C1 segment of cervical spinal cord (tissue), 14 donors: ENCODE measurements at places on chromosomes 2 and 18.

- no peak for DNase-seq
Measured at GRCh38 chr2:2244508-2244907, 86.6 kb downstream of the MYT1L start.

- no peak for DNase-seq
Measured at GRCh38 chr18:56200381-56200911, 437.9 kb downstream of the TXNL1 start.

- no peak for DNase-seq
Measured at GRCh38 chr2:65035351-65035943, 20.8 kb upstream of the CEP68 start.

- no peak for DNase-seq
Measured at GRCh38 chr2:142716463-142717242, 160.8 kb upstream of the KYNU start.

GRCh38 chr2:187574969-187575750, 20.9 kb upstream of the TFPI start:
- DNase-seq = no peak

GRCh38 chr2:95026471-95027368, 1.2 kb downstream of the MAL start:
- DNase-seq = peak; percentile 61

- DNase-seq = no peak
Measured at GRCh38 chr18:23239885-23240608, 104.8 kb downstream of the CABLES1 start.

DNA sequence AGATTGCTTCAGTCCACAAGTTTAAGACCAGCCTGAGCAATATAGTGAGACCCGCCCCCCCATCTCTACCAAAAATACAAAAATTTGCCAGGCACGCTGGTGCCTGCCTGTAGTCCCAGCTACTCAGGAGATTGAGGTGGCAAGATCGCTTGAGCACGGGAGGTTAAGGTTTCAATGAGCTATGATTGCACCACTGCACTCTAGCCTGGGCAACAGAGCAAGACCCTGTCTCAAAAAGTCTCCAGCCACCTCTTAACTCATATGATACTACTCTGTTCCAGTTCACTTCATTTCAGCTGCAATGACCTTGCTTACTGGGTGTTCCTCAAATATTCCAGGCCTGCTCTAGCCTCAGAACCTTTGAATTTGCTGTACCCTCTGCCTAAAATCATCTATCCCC, 11.4 kb downstream of the MEMO1 start:
- DNase-seq = no peak

GRCh38 chr18:8835521-8835953, 130.2 kb downstream of the MTCL1 start:
- DNase-seq = no peak

DNA sequence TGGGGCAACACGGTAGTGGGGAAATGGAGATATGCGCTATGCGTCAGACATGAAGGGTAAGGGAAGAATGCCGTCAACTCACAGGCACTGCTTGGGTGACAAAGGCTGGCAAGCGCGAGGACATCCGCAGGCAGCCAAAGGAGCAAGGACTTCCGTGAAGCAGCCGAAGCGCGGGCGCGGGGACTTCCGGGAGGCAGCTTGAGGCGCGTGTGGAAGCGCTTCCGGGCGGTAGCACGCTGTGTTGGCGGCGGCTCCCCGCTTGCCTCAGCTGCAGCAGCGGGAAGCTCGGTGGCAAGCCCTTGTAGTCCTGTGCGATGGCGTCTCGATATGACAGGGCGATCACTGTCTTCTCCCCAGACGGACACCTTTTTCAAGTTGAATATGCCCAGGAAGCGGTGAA, at the start of gene PSMA8:
PSMA8 (plus strand) TSS at position 218 of the 400 bp plus-strand sequence; CDS start at position 315, 97 bp downstream.
- no peak for DNase-seq

DNA sequence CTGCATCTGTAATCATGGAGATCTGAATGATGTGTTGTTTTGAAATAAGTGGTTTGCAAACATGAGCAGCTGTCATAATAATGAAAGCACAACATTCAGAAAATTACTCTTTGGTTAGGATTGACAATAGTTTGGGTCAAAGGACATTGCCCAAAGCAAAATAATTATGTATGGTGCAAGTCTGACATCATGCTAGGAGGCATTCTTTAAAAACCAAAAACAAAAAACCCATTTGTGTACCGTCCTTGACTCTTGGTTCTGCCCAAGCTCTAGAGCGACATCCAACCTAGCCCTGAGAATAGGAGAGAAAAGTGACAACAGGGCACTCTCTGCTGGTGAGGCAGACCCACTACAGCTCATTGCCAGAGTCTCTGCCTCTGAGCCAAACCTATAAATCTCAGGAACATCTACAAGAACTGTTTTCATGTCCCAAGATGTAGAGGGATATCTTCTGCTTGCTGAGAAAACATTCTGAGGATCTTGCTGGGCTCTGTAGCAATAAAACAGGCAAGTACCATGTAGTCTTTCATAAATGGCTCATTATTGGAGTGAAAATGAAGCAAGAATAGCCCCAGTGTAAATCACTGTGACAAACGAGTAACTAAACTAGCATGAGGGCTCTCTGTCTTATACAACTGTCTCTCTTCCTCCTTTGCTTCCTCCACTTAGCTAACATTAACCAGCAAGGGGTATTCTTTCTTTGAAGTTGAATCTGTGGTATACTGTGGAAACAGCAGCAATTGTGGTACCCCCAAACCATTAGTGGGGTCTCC, 266.8 kb upstream of the CXCR4 start:
- DNase-seq = peak; percentile 7

DNA sequence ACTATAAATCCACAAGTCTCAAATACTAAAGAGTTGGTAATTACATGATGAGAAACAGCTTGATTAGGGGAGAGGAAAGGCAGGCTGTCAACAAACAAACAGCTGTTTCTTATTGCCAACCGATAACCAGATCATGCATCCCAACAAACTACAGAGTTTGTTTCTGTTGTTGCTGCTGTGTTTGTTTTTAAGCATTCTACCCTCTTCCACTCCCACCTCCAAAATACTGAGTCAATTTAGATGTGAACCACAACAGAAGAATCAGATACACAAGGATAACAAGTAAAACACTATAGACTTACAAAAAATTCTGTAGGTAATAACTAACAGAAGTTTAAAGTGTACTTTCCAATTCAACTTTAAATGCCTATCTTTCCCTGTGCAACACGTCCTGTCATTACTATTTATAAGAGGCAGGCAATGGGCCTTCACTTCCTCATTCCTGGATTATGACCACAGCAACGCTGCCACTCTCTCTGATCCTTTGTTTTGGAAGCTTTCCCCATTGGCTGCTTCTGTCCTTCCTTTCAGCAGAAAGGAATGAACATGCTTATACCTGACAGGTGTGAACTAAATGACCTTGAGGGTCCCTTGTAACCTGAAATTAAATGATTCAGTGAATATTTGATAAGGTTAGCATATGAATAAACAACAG, 152.0 kb downstream of the SRBD1 start:
- DNase-seq = no peak

GRCh38 chr2:37500031-37500430, 155.6 kb downstream of the QPCT start:
- DNase-seq = no peak

GRCh38 chr2:234394450-234394849, 102.4 kb downstream of the ARL4C start:
- DNase-seq = no peak

DNA sequence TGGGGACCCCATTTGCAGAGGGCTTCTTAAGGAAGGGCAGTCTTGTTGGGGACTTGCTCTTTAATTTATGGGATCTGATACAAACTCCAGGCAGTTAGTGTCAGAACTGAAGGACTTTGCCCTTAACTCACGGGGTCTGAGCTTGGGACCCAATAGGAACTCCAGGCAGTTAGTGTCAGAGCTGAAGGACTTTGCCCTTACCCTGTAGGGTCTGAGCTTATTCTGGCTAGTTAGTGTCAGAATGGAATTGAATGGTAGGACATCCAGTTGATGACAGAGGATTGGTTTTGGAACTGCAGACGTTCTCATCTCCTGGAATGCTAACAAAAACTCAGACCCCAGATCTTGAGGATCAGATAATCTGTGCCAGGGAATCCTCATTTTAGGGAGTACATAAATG, 256.9 kb upstream of the COPS8 start:
- no peak for DNase-seq

GRCh38 chr18:48199399-48199798, 209.8 kb downstream of the ZBTB7C start:
- DNase-seq = no peak

GRCh38 chr2:104873689-104874054, 19.8 kb downstream of the POU3F3 start:
- no peak for DNase-seq

DNA sequence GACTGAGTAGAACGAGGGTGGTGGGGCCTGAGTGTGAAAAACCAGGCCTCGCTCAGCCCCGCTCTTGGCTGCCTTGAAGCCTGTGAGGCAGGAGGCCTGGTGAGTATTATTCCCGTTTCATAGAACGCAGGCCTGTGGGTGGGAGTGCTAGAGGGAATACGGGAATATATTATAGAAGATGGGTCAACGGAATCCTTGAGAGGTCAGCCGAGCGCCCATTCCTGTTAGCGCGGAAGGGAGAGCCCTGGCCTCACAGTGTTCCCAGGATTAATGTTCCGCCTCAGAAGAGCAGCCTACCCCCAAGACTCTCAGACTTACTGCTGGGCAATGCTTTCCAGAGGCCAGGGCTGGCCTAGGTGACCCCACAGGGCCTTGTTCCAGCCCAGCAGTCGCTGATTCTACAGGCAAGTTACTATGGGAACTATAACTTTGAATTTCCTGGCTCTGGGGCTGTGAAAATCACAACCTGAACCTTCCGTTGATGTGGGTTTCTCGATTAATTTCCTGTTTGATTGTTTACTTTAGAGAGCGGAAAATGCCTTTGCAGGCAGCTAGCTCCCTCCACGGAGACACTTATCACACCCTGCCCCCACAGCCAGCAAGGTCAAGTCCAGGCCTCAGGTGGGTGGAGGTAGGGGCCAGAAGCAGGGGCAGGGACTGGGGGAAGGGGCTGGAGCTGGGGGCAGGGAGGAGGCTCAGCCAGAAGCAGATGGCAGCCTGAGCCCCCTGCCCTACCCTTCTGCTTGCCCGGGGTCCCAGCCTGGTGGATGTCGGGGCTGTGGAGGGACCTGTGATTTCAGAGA, 108.3 kb downstream of the SMAD7 start:
- no peak for DNase-seq

DNA sequence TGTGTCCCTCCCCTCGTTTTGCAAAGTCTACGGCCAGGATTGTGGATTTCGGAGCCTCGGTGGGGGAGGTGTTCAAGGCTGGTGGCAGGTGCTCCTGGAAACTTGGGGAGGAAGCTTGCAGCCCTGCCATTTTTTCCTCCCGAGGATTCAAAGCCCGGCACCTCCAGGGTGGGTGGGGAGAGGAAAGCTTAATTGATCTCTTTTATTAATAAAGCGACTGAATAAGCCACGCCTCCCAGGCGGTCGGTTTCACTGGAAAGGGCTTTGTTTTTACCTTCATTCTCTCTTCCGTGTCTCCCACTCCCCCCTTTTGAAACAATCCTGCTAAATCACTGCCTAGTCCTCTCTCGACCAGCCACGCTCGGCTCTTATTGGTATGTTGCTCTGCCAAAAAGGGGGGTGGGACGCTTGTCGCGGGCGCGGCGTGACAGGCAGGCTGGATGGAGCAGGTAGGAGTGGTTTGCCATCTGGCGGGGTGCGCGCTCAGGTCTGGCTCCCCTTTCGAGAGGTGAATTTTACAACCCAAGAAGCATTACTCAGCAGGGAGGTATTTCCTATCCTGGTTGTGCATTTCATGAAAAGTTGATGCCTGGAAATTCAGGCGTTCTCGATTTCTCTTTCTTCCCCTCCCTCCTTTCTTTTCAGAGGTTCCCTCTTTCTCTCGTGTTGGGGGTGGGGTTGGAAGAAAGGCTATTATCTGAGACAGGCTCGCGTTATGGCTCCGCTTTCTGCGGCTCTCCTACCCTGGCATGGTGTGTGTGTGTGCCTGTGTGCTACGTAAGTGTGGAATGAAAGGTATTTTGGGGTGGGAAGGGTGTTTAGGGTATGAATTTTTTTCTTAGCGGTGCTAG, 1.4 kb downstream of the NEDD4L start:
- peak; percentile 49 for DNase-seq

- DNase-seq = peak; percentile 9
Measured at GRCh38 chr2:32262105-32262504, 2.6 kb downstream of the NLRC4 start.

- DNase-seq = no peak
Measured at GRCh38 chr18:36492604-36493329, 195.3 kb downstream of the FHOD3 start.

DNA sequence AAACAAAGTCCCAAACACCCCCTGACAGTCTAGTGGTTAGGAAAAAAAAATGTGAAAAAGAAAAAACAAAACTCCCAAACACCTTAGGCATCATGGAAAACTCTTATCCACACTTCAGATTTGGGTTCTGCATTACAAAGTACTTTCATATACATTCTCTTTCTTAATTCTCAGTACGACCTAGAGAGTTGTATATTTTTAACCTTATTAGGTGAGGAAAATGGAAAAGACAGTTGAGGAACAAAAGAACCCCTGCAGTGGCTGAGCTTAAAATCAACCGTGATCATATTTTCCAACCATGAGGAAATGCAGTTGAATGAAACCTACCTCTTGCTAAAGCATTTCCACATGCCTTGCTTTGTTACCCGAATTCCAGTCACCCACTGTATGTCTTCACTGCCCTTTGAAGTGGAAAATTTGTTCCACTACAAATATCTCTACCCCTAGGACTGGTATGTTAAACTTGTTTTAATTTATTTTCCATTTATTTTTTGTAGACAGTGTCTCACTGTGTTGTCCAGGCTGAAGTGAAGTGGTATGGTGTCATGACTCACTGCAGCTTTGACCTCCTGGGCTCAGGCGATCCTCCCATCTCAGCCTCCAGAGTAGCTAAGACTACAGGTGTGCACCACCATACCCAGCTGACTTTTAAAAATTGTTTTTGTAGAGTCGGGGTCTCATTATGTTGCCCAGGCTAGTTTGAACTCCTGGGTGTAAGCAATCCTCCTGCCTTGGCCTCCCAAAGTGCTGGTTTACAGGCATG, 56.9 kb upstream of the LPIN2 start:
- DNase-seq = no peak

DNA sequence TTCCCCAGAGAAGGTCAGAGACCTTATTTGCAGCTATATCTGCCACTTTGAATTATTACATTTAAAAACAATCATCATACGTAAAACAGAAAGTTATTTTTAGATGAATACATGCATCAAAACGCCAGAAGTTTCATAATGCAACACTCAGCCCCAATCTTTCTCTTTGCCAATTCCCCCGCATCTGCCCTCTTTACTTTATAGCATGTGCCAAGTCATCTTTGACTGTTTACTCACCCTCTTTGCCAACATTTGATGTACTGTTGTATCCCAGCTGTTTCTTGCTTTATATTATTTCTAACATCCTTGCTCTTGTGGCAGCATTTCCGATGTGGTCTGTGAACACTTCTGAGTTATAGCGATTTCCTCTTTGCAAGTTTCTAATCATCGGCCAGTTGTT, 86.2 kb downstream of the CRIM1 start:
- DNase-seq = no peak

GRCh38 chr2:181953881-181954537, 31.6 kb upstream of the PPP1R1C start:
- DNase-seq = peak; percentile 4

DNA sequence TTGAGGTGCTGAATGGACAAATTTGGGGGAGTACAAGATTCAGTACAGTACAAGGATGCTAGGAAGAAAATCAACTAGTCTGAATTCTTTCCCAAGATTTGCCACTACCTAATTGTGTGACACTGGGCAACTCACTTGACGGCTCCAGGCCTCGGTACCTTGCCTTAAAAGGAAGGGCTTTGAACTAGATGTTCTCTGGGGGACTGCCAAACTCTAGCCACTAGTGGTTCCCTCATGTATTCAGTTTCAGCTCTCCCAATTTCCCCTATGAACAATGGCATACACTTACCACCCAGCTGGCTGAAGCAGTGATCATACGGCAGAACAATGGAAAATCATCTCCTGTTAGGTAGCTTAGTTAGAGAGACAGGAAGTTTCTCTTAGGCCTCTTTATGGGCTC, 73.4 kb downstream of the VWC2L start:
- no peak for DNase-seq
